ENCODE measurements at places on chromosomes 7 and 10.

GRCh38 chr7:22587322-22587721 lies 87.3 kb upstream of the STEAP1B start:
- DNase-seq, result no peak

GRCh38 chr10:65394502-65395297 lies 1531.1 kb upstream of the LRRTM3 start:
- DNase-seq, result no peak

DNA sequence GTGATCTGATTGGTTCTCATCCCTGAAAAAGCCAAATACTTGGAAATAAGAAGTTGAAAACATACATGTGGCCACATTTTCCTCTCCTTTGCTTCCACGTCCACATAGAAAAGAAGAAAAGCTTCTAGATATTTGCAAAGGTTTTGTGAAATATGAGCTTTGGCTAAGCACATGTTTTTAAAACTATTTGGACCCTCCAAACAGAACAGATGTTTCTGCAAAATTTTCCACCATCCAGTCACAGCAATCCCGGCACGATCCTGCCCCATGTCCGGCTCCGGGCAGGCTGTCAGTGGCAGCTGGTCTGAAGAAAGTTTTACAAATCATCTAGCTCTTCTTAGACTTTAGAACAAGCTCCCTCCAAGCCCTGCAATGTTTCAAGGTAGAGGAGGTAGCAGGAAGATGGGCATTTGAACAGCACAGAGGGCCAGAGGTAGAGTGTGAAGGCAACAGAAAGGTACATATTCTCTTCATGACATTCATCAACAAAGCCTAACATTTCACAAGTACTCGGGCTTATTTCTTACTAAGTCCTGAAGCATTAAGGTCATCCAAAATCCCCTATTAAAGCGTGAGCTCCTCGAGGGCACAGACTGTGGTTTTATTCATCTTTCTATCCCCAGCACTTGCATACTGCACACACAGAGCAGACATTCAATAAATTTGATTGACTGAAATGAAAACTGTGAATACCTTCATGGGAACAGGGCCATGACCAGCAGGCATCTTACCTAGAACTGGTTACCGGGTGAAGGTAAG lies 110.1 kb downstream of the JAZF1 start:
- no peak for DNase-seq

DNA sequence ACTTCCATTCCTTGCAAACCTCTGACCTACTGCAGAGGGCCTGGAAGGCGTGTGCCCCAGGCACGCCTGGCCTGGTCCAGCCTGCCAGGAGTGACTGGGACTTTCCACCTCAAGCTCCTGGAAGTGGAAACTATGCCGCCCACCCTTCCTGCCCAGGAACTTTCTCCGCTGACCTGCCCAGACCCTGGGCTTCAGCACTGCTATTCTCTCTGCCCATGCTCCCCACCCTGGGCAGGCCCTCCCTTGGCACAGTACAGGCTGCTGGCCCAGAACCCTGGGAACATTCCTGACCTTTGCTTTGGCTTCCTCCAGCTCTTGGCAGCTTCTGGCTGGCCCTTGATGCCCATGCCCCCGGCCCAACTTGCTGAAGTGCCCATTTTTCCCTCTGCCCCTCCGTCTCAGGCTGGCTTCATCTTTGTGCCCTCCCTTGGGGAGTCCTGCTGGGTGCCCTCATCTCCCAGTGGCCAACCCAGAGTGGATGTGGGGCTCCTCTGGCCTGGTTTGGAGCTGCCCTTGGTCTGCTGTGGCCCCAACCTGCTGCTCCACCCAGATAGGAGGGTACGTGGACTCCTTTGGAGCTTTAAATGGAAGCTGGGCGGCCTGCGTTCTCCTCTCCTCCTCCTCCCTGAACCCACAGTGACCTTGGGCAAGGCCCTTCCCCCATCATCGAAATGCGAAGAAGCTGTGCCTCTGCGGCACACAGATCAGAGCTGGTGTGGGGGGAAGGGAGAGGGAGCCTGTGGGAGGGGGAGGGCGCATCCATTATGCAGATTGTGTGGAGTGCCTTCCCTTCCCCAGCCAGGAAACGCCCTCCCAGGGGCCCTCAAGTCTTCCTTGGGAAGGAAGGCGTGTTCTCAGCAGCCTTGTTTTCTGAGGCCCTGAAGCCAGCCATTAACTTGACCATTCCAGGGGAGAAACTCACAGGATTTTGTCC lies 3.4 kb downstream of the MMRN2 start:
- no peak for DNase-seq

DNA sequence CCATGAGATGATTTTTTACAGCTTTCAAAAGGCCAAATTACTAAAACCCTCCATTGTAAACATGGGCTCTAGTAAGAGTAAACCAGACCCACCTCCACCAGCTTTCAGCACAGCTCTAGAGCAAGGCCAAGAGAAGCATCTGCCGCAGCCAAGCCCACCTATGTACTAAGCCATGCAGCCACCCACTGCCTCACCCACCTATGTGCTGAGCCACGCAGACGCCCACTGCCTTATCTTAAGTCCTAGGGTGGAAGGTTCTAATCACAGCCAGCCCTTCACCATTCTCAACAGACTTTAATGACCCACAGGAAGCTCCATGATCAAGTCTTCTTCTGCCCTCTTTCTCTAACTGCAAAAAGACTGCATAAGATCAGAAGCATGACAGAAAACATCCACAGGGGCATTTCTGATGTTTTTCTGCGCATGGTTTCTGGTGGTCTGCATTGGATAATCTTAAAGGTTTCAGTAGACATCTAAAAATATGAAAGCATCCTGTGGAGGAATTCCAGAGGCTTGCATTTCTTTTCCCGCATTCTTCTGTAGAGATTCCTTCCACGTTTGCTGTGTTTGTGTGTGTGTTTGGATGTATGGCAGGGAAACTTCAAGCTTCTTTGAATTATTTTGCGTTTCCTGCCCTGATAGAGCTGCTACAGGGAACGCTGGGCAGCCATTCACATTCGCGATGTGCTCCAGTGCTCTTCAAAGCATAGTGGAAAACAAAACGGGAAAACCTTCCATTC lies 286.1 kb upstream of the KLF6 start:
- no peak for DNase-seq

- DNase-seq, result no peak
These were observed 86.7 kb downstream of the MDFIC start for GRCh38 chr7:115008465-115009114.
